SK-N-DZ (cell line): ENCODE measurements at places on chromosomes 12 and 14.

DNA sequence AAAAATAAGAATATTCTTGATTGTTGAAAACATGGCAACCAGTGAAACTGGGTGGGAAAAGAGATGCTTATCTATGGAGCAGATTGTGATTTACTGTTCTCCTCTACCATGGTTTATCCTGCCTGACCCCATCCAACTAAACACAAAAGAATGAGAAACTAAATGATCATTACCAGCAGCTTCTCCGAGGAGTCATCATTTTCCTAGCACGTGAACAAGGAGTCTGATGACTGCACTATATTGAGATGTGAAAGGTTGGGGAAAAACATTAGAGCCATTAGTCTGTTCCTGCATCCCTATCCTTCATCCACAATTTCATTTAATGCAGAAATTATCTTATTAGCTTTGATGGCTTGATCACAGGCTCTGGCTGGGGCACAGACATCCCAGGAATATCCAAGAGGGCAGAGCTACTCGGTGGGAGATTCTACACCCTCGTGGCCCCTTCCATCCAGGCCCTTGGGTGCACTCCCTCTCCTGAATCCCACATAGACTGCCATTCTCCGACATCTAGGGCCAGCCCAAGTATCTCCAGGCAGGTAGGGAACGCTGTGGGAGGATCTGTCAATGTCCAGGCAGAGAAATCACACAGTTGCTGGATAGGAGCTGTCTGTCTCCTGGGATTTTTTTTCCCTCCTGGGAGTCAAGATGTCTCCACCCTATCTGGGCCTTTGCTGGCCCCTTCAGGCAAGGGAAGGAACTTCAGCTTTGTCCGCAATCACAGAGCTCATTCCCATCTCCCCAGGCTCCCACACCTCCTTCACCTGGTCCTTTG, 43.3 kb upstream of the DHRS4 start:
- DNase-seq, result peak; percentile 74

DNA sequence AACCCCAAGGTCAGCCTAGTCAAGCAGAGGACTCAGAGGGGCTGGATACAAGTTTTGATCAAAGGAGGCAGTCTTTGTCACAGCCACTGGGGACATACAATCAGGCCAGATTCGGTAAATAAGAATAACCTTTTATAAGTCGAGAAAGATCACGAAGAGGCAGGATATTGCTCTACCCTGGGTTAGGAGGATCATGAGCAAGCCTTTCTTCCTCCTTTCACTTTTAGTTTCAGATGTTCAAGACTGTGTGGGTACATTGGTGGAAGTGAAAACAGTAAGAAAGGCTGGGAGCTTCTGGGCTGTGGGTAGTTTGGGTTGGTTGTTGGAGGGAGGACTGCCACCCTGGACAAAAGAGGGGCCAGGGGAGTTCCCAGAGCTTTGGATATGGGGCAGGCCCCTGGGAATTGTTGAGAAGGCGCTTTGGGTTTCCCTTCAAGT, 127.7 kb downstream of the SNAPC1 start:
- DNase-seq, result no peak

GRCh38 chr14:23827100-23827892, 126.3 kb upstream of the DHRS4 start:
- no peak for DNase-seq

DNA sequence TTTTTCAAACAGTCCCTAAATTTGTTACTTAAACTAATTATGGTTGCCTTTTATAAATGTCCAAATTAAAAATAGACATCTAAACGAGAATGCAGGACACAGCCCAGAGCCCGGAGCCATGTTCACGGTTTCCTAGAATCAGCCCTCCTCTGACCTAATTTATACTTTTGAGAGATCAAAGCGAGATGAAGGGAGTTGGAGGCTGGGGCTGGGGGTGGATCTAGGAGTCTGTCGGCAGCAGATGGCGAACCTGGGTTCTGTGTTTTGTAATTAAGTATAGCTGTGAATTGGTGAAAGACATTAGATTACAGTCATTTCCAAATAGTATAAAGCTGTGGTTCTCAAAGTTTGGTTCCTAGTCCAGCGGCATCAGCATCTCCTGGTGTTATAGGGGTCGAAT, 210.1 kb downstream of the SLC41A2 start:
- peak; percentile 26 for DNase-seq

GRCh38 chr12:4353785-4354208, 25.7 kb downstream of the FGF23 start:
- no peak for DNase-seq

- DNase-seq, result no peak
Observed at GRCh38 chr12:128903236-128903635, 50.0 kb downstream of the GLT1D1 start.
